IPS DF 19.7 (cell line): ENCODE measurements at places on chromosomes 16 and 17.

- DNase-seq: no peak
Measured at GRCh38 chr16:1825864-1826690, 548 bp downstream of the HAGH start.

GRCh38 chr17:74779948-74780400 lies 3.8 kb upstream of the NAT9 start:
- DNase-seq: no peak

- DNase-seq: no peak
Measured at GRCh38 chr17:44757918-44758413, 822 bp upstream of the ADAM11 start.

- no peak for DNase-seq
Measured at GRCh38 chr17:80738020-80738808, 193.6 kb downstream of the RPTOR start.

GRCh38 chr17:81339191-81339533 lies 44.1 kb upstream of the SLC38A10 start:
- DNase-seq: no peak

DNA sequence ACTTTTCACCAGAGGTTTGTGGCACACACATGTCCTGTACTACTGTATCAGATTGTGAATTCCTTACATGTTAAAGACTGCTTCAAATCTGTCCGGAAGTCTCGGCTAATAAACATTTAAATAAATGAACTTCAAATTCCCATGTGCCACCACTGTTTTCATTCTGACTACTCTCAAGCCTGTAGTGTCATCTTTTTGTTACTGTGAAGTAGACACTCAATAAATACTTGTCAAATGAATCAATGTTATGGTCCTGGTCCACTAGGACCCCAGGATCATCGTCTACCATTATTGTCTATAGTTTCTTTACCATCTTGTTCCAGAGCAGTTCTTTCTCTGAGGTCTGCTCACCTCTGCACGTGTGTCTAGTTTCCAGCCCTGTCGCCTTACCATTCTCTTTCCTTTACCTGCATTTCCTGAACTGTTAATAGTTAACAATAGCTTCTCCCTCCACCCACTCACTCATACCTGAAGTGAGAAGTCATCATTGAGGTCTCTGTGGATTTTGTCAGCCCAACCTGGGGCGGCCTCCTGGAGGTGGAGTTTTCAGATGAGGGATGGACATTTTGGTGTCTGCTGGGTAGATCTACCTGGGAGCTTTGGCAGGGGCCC lies 333.0 kb downstream of the SEC14L1 start:
- DNase-seq: no peak

DNA sequence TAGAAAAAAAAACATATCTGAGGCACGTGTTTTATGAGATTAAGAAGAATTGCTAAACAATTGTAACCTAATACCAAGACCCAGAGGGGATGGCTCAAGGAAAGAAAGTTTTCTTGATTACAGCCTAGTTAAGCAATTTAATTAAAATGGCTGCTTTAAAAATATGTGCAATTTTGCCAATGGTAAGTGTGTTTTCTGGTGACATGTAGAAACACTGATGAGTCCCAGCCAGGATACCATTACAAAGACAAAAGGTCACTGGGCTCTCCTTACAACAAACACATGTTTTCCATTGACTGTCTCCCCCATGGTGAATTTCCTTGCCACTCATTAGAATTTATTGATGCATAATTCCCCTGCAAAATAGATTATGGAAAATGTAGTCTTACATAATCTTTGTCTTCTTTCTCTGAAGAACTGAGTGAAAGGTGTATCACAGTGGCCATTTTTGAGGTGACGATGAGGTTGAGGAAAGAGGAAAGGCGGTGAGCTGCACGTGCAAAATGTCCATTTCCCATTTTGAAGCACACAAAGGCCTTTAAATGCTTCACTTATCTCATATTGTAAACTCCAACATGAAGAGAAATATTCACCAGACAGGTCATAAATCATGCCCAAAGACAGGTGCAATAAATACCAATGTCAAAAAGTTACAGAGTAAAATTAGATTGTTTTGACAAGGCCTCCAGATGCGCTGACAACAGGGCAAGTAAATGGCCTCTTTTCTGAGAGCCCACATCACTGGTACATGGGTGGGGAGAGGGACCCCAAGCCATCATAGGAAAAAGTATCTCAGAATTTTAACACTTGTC lies 696.9 kb downstream of the KCNJ2 start:
- no peak for DNase-seq

DNA sequence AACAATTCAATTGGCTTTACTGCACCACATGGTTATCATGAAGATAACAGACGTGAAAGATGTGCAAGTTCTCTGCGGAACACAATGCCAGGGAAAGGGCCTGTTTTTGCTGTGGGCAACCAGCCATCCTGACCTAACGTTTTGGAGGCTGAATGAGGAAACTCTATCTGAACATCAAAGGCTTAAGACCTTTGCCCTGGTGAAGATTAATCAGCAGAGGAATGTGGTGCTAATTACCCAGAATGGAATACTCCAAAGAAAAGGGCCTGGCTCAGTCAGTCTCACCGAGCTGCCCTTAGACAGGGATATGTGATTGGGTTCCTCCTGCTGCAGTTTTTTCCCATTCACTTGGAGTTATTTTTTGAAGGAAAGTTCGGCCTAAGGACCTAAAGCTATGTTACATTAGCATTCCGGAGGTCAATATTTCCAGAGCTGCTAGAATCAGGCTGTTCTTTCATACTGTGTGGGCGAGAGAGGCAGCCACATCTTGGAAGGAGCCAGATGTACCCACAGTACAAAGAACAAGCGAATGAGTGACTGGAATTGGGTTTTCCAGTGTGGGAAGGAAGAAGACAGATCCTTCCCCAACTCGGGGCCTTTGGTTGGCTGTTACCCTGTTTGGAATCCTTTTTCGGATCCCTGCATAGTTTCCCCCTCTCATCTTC lies 15.5 kb downstream of the ASIC2 start:
- DNase-seq: no peak
